Activated naive CD4-positive, alpha-beta T cell (primary cell): ENCODE measurements at places on chromosomes 2 and 18.

DNA sequence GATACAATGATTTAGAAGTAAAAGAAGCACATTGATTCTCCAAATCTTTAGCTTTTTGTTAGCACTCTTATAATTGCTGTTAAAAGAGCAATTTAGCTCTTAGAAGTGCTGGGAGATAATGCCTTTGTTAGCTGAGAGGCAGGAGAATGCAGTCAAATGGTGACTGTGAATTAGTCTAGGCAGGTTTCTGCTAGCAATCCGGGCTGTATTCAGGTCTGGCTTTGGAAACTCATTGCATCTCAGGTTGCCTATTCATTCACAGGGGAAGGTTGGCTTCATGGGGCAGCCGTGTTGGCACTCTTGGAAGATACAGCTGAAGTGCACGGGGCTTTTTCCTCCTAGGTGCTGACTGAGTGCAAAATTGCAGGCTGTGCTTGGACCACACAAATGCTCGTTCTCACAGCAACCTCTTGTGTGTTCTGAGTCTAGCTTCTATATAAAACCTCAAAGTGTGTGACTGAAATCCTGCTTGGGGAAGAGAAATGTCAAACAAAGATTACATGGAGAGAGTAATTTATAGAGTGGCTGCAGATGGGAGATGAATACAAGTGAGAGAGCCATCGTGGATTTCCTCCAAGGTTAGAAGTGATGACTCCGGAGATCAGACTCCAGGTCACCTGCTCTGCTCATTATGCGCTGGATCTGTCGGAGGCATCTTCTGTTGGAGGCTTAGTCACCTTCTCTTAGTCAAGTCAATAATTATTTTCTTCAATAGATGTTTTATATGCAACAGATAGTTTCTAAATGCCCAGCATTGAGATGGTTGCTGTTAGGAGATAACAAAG lies 167.8 kb downstream of the PMAIP1 start:
- DNase-seq: no peak

- DNase-seq: no peak
These were observed 21.0 kb downstream of the HJURP start for GRCh38 chr2:233833345-233833744.

DNA sequence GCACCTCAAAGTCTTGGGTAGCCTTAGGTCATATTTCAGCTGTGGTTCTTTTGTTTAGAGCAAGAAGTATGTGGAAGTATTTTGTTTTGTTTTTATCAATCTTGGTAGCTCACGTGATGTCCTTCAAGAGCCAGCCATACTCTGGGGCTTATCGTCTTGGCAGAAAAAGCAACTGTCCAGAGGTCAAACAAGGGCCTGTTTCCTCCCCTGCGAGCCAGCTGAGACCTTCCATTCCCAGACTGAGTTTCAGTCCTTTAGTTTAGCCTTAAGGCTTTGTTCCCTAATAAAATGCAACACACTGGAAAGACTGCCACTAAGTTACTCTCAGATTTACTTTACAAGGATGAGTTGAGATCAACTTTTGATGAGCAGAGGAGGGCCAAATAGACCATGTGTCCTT lies 63.5 kb downstream of the TXNL1 start:
- no peak for DNase-seq

DNA sequence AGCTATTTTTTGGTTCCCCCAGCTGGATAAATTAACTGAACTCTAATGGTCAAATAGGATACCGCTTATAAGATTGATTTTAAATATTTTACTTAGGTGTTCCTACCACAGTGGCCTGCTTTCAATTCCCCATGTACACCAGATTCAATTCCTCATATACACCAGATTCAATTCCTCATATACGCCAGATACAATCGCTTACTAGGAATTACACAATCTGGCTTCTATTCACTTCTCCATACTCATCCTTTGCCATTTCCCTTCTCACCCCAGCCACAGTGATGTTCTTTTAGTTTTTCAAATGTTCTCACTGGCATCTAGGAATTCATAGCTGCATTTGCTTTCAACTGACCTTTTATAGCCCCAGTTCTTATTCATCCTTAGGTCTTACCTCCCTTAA lies 66.5 kb downstream of the SLC40A1 start:
- DNase-seq: no peak

DNA sequence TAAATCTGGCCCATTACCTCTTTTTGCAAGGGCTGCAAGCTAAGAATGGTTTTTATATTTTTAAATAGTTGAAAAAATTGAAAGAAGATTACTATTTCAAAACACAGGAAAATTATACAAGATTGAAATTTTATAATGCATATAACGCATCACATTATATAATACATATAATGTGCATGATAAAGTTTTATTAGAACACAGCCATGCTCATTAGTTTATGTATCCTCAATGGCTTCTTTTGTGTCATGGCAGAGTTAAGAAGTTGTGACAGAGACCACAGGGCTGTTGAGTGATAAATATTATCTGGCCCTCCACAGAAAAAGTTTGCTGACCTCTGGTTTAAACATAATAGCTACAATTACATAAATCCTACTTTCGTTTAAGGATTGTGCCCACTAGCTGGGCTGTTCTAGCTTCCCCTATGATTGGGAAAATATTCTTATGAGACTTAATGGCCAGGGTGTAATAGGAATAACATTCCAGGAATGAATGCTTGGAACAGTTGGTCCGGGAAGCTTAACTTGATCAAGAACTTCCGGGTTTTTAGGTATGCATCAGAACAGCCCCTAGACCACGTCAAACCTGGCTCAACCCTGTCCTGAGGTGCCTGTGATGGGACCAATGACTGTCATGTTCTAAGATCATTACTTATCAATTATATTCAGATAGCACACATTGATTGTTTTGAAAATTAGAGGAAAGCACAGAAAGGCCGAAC lies 98.7 kb upstream of the LPIN2 start:
- DNase-seq: no peak

- DNase-seq: no peak
These were observed 260.0 kb downstream of the C1D start for GRCh38 chr2:67802824-67803223.

DNA sequence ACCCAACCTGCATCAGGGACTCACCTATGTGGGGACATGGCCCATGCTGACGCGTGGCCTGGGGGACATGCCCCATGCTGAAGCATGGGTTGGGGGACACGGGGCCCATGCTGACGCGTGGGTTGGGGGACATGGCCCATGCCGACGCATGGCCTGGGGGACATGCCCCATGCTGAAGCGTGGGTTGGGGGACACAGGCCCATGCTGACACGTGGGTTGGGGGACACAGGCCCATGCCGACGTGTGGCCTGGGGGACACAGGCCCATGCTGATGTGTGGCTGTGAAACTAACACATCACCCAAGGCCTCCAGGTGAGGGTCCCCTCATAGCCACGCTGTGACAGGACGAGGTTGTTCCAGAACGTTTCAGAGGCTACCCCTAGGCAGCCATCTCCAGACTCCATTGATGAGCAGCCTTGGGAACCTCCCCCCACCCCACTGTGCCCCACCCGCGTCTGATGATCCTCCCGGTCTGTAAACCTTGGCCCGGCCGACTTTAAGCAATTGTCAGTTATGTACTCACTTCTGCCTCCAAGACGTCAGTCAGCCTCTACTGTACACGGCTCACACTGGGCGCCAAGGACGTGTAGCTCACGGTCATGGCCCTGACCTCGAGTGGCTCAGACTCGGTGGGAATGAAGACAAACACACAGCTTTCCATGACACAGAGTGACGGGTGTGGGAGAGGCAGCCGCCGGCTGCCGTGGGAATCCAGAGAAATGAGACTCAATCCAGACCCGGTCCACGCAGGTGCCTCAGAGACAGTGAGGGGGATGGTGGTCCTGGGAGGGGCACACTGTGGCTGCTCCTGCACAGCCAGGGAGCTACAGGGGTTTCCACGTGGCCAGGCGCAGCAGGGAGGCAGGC lies 50.2 kb upstream of the SLC66A3 start:
- DNase-seq: no peak
